ENCODE measurements at places on chromosomes 16 and 17. TPM values are rescaled to one million over a fixed set of nuclear protein-coding genes. Genes with fewer than 3 reads are reported as not detected.

The CDH11 gene
- total RNA-seq: 5.4 TPM

GRCh38 chr17:72407931-72408330 lies 287.1 kb downstream of the SOX9 start:
- no peak overlapping the region for H3K27ac ChIP-seq
- no peak overlapping the region for H3K4me3 ChIP-seq
- peaks cover 3% of the 10 kb centered on the region for H3K4me1 ChIP-seq
- no peaks in the 10 kb centered on the region for H3K36me3 ChIP-seq

- no peaks in the 10 kb centered on the region for H3K27me3 ChIP-seq
- H3K27ac ChIP-seq: no peak overlapping the region
- no peak for DNase-seq
- no peaks in the 10 kb centered on the region for H3K4me1 ChIP-seq
- H3K4me3 ChIP-seq: no peak overlapping the region
Measured at GRCh38 chr16:87043231-87044031, 273.8 kb downstream of the C16orf95 start.

DNA sequence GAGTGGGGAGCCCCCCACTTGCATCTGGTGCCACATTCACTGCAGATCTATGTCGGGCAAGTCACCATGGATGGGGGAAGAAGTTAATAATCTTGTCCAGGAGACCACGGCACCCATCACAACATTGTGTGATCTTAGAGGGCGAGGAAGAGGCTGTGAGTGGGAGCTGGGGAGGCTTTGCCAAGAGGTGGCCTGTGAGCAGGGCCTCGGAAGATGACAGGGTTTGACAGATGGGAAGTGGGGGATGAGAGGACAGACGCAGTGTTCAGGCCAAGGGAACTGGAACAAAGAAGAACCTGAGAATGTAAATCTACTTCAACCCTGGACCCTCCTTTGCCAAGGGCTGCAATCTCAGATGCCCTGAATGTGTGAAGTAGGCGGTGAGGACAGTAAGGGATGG lies 12.4 kb downstream of the ACE start:
- no peak overlapping the region for H3K27ac ChIP-seq
- no peak for DNase-seq
- H3K36me3 ChIP-seq: no peaks in the 10 kb centered on the region
- H3K4me1 ChIP-seq: no peaks in the 10 kb centered on the region
- H3K4me3 ChIP-seq: no peak overlapping the region

DNA sequence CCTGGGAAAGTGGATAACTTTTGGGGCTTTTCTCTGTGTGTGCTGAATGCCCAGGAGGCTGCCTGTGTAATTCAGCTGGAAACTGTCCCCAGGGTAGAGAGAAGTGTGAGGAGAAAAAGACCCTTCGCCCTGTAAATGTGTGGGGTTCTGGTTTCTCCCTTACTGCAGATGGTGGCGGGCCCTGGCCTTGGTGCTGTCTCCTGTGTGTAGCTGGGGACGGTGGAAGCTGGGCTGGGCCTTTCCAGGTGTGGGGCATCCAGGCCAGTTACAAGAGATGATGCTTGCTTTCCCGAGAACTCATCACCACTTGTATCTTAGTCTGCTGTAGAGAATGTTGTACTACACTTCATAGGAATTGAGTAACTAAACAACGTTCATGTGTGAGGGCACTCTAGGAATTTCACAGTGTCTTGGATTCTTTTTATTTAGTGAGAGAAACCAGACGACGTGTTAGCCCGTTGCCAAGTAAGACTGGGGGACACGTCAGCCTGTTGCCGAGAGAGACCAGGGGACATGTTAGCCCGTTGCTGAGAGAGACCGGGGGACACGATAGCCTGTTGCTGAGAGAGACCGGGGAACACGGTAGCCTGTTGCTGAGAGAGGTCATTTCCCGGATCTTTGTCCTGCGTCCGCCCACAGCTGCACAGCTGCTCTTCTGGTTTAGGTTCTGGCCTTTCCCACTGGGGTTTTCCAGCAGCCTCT lies 43.1 kb downstream of the TBCD start:
- no peak overlapping the region for H3K4me3 ChIP-seq
- peaks cover 55% of the 10 kb centered on the region for H3K36me3 ChIP-seq
- DNase-seq: no peak
- H3K27me3 ChIP-seq: no peaks in the 10 kb centered on the region
- no peak overlapping the region for H3K27ac ChIP-seq

GRCh38 chr16:49630783-49631182 lies 225.1 kb downstream of the ZNF423 start:
- no peak overlapping the region for H3K4me3 ChIP-seq
- no peaks in the 10 kb centered on the region for H3K27me3 ChIP-seq
- no peak overlapping the region for H3K27ac ChIP-seq
- H3K4me1 ChIP-seq: no peaks in the 10 kb centered on the region
- DNase-seq: peak; percentile 14
- peaks cover 7% of the 10 kb centered on the region for H3K36me3 ChIP-seq

The RNF227 gene
- 1.9 TPM for total RNA-seq

The PIPOX gene
- total RNA-seq: 30.1 TPM

GRCh38 chr17:42348104-42348503 lies 40.1 kb downstream of the STAT3 start:
- H3K27ac ChIP-seq: no peak overlapping the region
- H3K27me3 ChIP-seq: no peaks in the 10 kb centered on the region
- peaks cover 2% of the 10 kb centered on the region for H3K4me1 ChIP-seq
- H3K36me3 ChIP-seq: peaks cover 18% of the 10 kb centered on the region

DNA sequence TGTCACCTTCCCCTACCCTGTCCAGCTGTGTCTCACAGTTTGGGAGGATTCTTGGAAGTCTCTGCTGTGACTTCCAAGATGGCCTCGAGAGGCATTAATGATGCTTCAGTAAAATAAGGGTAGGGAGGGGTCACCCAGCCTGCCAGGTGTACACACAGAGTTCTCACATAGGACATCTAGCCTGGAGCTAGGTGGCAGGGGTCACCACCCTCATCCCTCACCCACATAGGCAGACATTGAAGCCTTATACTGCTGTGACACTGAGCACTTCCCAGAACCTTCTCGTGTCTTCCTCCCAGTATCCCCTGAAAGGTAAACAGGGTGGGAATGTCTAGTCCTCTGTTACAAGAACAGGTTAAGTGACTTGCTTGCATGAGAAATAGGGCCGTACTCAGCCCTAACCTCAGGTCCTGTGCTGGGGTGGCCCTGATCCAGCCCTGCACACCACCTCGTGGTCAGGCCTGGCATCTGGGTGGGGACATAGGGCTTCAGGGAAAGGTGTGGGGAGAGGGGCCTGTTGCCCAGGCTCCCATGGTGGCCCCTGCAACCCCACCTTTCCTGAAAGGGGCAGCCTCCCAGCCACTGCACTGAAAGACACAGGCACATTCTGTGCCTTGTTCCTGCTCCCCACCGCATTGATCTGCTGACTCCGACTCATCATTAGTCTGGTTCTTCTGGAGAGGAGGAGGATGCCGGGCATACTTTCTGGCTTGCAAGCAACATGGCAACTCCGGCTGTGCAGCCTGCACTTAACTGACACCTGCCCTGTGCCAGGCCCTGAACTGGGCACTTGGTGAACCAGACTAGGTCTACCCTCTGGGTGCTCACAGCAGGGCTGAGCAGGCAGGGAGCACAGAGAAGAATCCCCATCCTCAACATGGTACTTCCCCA lies 3.6 kb upstream of the MMP15 start:
- peaks cover 2% of the 10 kb centered on the region for H3K36me3 ChIP-seq
- H3K27me3 ChIP-seq: no peaks in the 10 kb centered on the region
- H3K27ac ChIP-seq: no peak overlapping the region
- peak overlapping the region; percentile 10 for H3K4me3 ChIP-seq
- no peak for DNase-seq

The FBXO39 gene
- total RNA-seq: not detected

DNA sequence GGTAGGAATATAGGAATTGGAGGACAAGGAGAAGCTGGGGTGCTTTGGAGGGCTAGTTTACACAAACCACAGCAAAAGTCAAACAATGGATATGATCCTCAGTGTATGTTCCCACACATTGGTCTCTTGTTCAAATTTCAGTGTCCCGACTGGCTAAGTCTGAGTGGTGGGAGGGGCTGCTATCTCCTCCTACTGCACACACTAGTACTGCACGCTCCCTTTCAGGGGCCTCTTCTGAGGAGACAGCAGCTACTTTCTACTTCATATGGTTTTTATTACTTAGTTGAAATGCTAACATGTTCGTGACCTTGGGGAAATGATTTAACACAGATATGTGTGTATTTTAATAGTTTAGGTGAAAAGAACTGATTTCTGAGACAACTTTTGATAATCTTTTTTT lies 18.8 kb upstream of the KRT10 start:
- no peaks in the 10 kb centered on the region for H3K4me1 ChIP-seq
- H3K27ac ChIP-seq: no peak overlapping the region
- no peak overlapping the region for H3K4me3 ChIP-seq
- H3K36me3 ChIP-seq: no peaks in the 10 kb centered on the region
- H3K27me3 ChIP-seq: no peaks in the 10 kb centered on the region
- DNase-seq: no peak

DNA sequence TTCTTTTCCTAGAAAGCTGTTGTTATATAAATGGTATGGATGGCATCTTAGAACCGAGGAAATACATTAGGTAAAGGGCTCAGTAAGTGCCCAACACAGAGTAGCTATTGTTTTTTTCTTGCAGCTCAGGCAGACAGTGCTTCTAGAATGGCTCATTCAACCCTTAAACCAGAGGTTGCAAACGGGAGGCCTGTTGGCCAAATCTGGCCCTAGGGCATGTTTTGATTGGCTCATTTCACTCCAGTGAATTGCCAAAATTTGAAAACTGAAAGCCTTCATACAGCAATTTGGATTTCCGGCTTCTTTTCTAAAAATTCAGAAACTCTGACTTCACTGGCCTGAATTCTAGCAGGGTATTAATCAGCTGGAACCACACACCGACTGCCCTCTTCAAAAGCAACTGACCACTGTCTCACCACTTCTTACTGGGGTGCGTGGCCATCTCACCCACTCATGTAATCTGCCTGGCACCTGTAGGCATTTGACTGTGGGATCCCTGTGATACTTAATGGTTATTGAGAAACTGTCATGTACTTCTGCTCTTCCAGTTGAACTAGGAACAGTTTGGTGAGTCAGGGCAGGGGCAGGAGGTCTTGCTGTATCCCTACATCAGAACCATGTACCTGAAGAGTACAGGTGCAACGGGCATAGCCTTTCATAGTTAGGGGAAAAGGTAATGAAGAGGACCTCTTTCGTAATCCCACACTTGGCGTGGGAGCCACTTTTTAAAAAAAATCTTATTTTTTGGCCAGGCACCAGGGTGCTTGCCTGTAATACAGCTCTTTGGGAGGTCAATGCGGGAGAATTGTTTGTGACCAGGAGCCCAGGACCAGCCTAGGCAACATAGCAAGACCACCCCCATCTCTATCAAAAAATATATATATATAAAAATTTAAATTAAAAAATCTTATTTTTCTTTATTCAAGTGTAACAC lies 53.6 kb upstream of the SCNN1B start:
- H3K27ac ChIP-seq: no peak overlapping the region
- H3K4me3 ChIP-seq: no peak overlapping the region
- no peak for DNase-seq
- H3K4me1 ChIP-seq: no peaks in the 10 kb centered on the region
- H3K36me3 ChIP-seq: no peaks in the 10 kb centered on the region
- no peaks in the 10 kb centered on the region for H3K27me3 ChIP-seq

DNA sequence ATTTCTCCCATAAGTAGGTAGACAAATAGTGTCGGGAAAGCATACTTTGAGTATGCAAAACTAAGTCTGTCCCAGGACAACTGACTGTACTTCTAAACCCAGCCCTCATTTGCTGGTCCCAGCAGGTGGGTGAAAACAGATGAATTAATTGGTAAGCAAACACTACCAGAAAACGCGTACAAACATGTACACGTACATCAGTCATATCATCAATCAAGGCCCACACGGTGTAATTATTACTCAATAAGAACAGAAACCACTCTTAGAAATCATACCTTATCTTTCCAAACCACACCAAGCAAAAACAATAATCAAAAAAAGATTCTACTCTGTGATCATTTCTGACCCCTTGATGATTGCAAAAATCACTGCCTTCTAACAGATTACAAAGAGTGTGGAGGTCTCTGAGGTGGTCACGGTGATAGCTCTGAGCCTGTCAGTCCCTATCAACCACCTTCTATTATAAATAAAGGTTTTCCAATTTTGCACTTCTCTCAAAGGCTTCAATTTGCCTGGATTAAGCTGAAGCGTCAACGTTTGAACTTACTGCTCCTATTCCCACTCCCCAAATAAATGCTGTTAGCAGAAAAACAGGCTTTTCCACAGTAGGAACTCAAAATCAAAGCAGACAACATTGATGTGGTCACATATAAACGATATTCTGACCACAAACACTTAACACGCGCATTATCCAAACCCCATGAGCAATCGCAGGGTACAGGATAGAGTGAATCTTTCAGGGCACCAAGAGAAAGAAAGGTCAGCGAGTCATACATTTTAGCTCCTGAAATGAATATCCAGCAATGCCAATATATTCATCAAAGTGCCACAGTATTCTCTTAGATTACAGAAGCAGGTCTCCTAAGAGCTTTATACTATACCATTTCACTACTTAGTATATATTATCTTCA lies 211.9 kb downstream of the STX8 start:
- DNase-seq: no peak
- H3K4me3 ChIP-seq: no peak overlapping the region
- no peaks in the 10 kb centered on the region for H3K27me3 ChIP-seq
- no peak overlapping the region for H3K27ac ChIP-seq
- H3K4me1 ChIP-seq: no peaks in the 10 kb centered on the region

DNA sequence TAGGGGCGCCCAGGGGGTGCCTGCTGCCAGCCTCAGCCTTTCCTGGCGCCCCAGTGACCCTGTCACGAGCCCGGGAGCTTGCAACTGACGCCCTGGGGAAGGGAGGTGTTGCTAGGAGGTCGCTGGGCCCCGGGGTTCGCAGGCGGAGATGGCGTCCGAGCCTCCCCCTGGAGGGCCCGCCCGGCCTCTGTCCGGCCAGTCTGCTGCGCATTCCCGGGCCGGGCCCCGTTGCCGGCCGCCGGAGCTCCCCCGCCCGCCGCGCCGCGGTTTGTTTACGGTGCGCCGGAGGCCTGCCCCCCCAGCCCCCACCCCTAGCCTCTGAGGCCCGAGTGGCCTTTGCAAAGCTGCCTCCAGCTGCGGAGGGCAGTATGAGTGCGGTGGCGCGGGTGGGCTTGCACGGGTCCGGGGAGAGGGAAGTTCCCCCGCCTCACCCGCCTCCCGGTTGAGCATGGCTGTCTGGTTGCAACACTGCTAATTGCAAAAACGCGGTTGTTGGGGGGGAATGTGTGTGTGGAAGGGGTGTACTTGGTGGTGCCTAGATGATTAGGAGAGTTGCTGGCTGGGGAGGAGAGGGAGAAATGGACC lies 514 bp downstream of the THRA start:
- peaks cover 2% of the 10 kb centered on the region for H3K27me3 ChIP-seq
- H3K4me3 ChIP-seq: peak overlapping the region; percentile 91
- no peaks in the 10 kb centered on the region for H3K36me3 ChIP-seq

DNA sequence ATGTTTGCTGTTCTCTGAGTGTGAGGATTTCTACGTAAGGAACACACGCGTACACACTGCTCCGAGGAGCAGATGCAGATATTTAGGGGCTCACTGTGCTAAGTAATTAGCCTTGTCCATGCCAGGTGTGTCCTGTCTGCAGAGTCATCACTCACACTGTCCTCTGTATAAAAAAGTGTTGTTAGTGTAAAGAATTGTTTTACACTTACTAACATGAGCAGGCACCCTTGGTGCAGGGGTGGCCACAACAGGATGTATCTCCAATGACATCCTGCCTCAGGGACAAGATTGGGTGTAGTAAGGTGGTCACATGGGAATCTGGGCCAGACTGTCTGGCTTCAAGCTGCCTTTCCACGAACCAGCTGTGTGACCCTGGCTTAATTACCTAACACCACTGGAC lies 63.9 kb downstream of the NDEL1 start:
- no peak overlapping the region for H3K4me3 ChIP-seq
- no peak overlapping the region for H3K27ac ChIP-seq
- DNase-seq: no peak

GRCh38 chr17:82016875-82017459 lies 5.7 kb downstream of the CENPX start:
- no peak overlapping the region for H3K4me3 ChIP-seq
- no peaks in the 10 kb centered on the region for H3K4me1 ChIP-seq
- H3K36me3 ChIP-seq: peaks cover 3% of the 10 kb centered on the region
- H3K27me3 ChIP-seq: no peaks in the 10 kb centered on the region

Data from H9 (cell line).